ENCODE measurements at places on chromosomes 4 and X.

DNA sequence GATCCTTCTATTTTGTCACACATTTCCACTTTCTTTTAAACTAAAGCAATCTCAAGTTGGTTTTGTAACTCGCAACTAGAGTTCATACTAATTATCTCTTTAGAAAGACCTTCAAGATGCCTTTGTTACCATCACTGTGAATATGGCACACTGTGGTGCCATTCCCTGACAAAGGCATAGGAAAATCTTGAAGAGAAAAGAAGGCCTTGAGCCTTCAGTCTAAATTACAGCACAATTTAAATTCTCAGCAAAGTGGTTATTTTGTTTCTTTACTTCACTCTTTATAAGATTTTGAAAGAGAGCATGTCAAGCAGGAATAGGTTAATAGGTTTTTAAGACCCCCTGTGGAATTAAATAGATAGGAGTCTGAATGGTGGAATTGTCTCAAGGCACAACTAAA lies 89.0 kb upstream of the BANK1 start:
- DNase-seq = no peak

DNA sequence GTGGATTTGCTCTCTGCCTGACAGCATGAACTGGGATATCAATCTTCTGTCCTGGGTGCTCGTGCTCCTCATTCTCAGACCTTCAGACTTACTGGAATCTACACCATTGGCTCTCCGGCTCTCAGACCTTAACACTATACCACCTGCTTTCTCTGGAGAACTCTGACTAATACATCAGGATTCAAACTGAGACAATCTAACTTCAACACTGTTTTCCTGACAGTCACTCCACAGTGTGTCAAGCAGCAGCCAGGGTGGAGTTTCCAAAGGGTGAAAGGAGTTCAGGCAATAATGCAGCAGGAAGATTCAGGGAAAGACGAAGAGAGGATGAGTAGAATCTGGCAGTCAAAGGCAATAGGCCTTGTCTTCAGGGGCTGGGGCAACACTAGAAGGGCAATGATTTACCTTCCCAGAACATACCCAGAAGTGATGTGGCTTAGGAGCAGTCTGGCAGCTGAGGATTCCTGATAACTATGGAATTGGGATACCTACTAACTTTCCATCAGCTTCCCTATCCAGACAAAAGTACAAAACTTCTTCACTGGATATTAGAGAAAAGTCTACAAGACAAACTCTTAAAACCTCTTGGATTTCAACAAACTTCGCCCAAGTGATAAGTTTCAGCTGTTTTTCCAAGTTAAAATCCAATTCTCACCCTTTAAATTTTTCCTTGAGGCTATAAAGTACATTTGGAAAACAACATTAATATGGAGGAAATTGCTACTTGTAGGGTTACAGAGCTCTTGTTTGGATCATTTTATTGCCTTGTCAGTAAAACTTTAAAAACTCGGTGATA lies 58.4 kb upstream of the SLIT2 start:
- no peak for DNase-seq

DNA sequence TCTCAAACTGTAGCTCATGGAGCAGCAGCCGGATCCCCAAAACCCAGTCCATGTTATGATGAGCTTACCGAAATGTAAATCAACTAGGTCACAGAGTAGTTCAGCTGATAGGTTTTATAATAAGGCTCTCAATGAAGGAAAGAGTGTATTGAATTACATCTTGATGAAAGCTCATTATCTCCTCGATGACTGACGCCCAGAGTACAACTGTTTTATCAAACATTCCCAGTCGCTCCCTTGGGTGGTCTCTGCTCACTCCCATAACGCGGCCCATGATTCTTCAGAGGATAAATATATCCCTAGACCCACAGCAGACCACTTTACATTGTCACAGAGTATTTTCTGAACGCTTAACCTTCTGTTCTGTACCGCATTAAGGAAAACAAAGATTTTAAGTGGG lies 452.3 kb upstream of the GALNT7 start:
- DNase-seq = no peak

- DNase-seq = no peak
Measured at GRCh38 chrX:100979881-100980607, 10.5 kb downstream of the ARL13A start.

DNA sequence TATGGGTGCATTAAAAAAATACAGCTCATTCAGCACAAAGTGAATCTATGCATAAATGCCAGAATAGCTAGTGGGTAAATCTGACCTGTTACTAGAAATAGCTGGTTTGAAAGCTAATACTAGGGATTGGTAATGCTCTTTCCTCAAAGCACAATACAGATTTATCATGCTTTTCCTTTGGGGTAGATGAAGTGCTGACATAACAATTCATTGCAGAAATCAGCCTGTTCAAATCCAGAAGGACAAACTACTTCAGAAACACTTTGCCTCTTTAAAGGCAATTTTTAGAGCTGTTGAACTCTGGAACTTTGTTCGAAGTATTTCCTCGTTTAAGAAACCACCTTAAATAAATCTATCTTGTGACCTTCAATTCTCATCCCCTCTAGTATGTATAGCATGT lies 957.9 kb downstream of the ARAP2 start:
- DNase-seq = no peak

GRCh38 chr4:138202686-138203085 lies 39.5 kb downstream of the SLC7A11 start:
- DNase-seq = no peak

DNA sequence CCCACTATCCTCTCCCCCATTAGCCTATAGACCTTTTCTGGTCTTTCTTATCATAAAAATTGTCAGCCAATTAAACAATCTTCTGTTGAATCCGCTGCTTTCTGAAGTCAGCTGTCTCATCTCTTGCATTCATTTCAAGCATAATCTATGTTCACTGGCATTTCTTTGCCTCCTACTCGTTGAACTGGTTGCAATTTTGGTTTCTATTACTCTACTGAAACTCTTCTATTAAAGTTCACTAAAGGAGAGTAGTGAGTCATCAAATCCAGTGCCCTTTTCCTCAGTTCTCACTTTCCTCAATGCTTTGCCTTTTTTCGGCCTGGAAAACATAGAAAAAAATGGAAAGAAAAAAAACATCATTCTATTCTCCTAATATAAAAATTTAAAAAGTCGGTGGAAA lies 23.9 kb upstream of the CXCL13 start:
- no peak for DNase-seq

GRCh38 chr4:158008551-158009218 lies 164.1 kb downstream of the GASK1B start:
- DNase-seq = no peak

- peak; percentile 43 for DNase-seq
Measured at GRCh38 chr4:38856524-38857337, at the start of gene TLR6. TSS of gene TLR6 (minus strand) at chr4:38856817. CDS start at chr4:38829473, 27,344 bp downstream.

DNA sequence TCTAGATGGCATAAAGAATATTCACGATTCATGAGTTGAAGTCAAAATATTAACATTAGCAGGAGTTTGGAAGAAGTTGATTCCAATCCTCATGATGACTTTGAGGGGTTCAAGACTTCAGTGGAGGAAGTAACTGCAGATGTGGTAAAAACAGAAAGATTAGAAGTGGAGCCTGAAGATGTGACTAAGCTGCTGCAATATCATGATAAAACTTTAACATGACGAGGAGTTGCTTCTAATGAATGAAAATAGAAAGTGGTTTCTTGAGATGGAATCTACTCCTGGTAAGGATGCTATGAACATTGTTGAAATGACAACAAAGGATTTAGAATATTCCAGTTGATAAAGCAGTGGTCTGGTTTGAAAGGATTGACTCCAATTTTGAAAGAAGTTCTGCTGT lies 70.1 kb upstream of the TMLHE start:
- no peak for DNase-seq

GRCh38 chrX:43380704-43381103 lies 275.4 kb upstream of the MAOA start:
- DNase-seq = no peak

GRCh38 chr4:36824682-36825081 lies 419.9 kb upstream of the NWD2 start:
- no peak for DNase-seq

DNA sequence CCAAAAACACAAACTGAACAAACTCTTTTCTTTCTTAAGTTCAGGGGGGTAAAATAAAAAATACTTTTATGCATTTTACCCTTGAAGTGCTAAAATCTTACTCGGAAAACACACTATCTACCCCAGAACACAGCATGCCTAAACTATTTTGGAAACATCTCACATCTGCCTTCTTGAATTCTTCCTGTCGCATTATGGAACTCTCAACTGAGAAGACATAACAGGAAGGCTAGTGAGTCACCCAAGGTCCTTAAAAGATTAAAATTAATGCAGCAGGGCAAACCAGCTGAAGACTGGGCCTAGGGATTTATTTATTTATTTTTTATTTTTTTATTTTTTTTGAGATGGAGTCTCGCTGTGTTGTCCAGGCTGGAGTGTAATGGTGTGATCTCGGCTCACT lies 208.2 kb downstream of the APBB2 start:
- no peak for DNase-seq

DNA sequence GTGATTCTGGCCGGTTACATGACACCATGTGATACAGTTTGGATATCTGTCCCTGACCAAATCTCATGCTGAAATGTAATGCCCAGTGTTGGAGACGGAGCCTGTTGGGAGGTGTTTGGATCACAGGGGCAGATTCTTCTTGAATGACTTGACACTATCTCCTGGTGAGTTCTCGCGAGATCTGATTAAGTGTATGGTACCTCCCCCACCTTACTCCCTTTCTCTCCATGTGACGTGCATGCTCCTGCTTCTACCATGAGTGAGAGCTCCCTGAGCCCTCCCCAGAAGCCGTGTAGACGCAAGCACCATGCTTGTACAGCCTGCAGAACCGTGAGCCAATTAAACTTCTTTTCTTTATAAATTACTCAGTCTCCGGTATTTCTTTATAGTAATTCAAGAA lies 23.6 kb downstream of the CPE start:
- no peak for DNase-seq

GRCh38 chr4:81806485-81806884 lies 334.8 kb upstream of the RASGEF1B start:
- DNase-seq = no peak

- no peak for DNase-seq
Measured at GRCh38 chr4:45661893-45662292, 462.0 kb downstream of the GABRG1 start.

- no peak for DNase-seq
Measured at GRCh38 chr4:184644553-184645307, 4.5 kb downstream of the CASP3 start.

GRCh38 chr4:36242629-36243354 lies 1.5 kb downstream of the ARAP2 start:
- no peak for DNase-seq

GRCh38 chr4:101065935-101066485 lies 281.3 kb downstream of the PPP3CA start:
- no peak for DNase-seq

- peak; percentile 84 for DNase-seq
Measured at GRCh38 chr4:40238700-40239548, 42.1 kb downstream of the RHOH start.

- no peak for DNase-seq
Measured at GRCh38 chr4:117793845-117794480, 240.3 kb upstream of the NDST3 start.

DNA sequence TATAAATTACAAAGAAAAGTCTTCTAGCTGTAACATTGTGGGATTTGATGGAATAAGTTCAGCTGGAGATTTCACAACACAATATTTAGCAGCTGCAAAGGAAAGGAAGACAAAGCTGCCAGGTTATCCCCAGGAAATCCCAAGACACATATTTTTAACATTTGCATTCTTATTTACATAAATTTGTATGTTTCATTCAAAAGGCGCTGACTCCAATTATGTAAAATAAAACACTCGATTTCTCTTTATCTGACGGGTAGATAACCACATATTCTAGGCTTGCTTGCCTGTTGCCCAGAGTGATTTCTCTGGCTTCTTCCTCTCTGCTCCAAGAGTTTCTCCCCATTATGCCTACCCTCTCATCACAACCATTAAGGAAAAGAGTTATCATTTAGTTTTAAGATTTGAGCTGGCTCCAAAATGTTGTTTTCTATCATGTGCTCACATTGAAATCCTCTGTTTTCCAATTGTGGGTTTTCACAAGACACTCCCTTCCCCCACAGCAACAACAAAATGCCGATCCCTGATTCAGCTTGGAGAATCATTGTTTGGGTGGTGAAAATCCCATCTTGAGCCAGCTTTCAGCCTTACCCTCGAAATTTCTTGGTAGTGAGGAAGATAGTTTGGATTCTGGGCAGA lies 128.2 kb upstream of the RASGEF1B start:
- DNase-seq = no peak

- no peak for DNase-seq
Measured at GRCh38 chrX:15915959-15916703, 61.5 kb upstream of the AP1S2 start.

DNA sequence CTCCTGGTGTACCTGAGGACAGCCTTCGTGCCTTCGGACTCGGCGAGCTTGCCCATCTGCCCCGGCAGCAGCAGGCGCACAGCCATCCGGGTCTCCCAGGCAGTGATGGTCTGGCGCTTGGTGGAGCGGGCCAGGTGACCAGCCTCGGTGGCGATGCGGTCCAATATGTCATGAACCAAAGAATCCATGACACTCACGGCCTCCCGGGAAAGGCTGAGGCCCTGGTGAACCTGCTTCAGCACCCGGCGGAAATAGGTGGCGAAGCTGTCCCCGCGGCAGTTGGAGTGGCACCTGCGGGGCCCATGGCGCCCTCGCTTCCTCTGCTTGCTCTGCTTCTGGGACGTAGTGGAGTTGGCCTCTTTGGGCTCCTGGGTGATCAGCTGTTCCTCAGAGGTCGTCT lies 350 bp downstream of the H2BW1 start:
- no peak for DNase-seq

DNA sequence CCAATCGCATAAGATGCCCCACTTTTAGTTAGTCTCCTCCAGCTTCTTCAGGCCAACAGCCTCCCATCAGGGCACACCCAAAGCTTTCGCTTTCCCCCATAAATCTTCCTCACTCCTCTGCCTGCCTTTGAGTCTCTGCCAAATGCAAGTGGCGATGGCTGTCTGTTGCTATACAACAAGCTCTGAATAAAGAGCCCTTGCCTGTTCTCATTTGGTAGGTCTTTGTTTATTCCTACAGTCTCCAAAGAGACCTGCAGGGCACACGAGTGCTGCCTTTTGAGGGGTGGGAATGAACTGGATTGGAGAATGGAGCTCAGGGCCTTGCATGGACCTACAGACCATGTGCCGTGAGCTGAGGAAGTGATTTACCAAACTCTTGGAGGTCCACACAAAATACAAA lies 52.2 kb upstream of the SOD3 start:
- DNase-seq = no peak

GRCh38 chrX:10021461-10022272 lies 54.5 kb downstream of the CLDN34 start:
- no peak for DNase-seq

DNA sequence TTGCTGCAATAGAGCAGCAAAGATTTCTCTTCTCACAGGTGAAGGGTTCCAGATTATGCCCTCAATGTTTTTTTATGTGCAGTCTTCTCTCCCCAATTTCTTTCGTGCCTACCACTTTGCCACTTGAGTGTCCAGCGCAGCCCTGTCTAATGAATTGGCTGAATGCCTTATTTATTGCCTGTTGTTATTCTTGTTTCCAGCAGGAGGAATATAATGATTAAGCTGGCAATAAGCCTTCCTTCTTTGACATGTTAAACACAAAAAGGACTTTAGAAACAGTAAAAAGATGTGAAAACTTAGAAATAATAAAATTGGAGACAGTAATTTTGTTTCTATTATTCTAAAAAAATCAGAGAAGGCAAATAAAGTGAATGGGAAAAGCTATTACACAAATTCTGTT lies 34.6 kb upstream of the FRAS1 start:
- DNase-seq = no peak

GRCh38 chr4:15451181-15451865 lies 18.4 kb upstream of the CC2D2A start:
- DNase-seq = no peak

- DNase-seq = no peak
Measured at GRCh38 chr4:138290805-138291204, 48.7 kb upstream of the SLC7A11 start.
